ENCODE measurements at places on chromosomes 3 and 15. TPM values are rescaled to one million over a fixed set of nuclear protein-coding genes. Genes with fewer than 3 reads are reported as not detected.

The FBXL2 gene
- total RNA-seq: 18.2 TPM

The SHF gene
- total RNA-seq: 2.6 TPM

The ZCWPW2 gene
- total RNA-seq: 0.13 TPM

The LYZL4 gene
- total RNA-seq: not detected

The C2CD4A gene
- total RNA-seq: 1.3 TPM

The GOLGA6L10 gene
- 0.40 TPM for total RNA-seq

The MAP6D1 gene
- 1.9 TPM for total RNA-seq

The STRIT1 gene
- total RNA-seq: not detected

The POC1A gene
- total RNA-seq: 12.6 TPM

The DNAJB8 gene
- total RNA-seq: not detected

The UBAP1L gene
- total RNA-seq: 1.9 TPM

The SLC28A2 gene
- not detected for total RNA-seq

The ASTE1 gene
- 8.1 TPM for total RNA-seq

The CCK gene
- not detected for total RNA-seq

The MASP1 gene
- total RNA-seq: 0.27 TPM

The CCR8 gene
- total RNA-seq: not detected

The SIAH2 gene
- total RNA-seq: 18.7 TPM

The EPHA6 gene
- total RNA-seq: not detected

The CHL1 gene
- total RNA-seq: not detected

The GOLGA8J gene
- not detected for total RNA-seq

The TMEM207 gene
- not detected for total RNA-seq

The MCF2L2 gene
- total RNA-seq: 0.53 TPM

The WHAMM gene
- total RNA-seq: 6.4 TPM

The GREM1 gene
- 0.07 TPM for total RNA-seq

The TICRR gene
- total RNA-seq: 10.9 TPM

The WDR5B gene
- 5.9 TPM for total RNA-seq

The SOX14 gene
- not detected for total RNA-seq

The CHRNA7 gene
- total RNA-seq: 1.0 TPM

The SLC38A3 gene
- 0.36 TPM for total RNA-seq
